Glomerular endothelial cell (primary cell): ENCODE measurements at places on chromosomes 3 and 15.

GRCh38 chr15:101099183-101099582, 152.7 kb downstream of the CHSY1 start:
- DNase-seq, result no peak

DNA sequence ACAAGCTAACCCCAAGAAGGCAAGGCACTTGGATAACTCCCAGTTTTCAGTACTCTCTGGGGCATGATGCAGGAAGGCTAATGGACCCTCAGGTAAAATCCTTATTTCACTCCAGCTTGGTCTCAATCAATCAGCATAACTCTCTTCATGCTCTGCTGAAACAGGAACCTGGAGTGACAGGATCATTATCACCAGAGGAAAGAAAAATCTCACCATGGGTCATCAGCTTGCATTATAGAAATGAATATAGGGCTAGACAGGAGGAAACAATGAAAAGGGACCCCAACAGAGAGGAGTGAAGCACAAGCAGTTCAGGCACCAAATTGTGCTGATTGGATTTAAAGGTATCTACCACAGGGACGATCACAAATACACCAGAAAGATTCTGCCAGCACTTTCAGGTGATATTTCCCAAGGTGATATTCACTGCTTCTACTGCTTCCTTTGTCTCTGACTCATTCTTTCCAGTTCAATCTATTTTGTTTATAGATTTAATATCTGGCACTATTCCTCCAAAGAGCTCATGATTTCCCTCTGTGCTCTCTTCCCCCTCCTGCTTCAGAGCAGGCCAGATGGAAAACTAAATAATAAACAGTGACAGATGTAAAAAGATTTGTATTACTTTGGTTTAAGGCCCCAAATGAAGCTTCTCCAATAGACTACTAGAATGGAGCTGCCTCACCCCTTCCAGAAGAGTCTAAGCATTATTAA, 22.9 kb upstream of the THUMPD3 start:
- no peak for DNase-seq

GRCh38 chr3:122912772-122913538, 114.6 kb downstream of the SEMA5B start:
- no peak for DNase-seq

GRCh38 chr3:129310111-129311011, 31.7 kb downstream of the HMCES start:
- DNase-seq, result no peak

- no peak for DNase-seq
These were observed 277.9 kb upstream of the TLE3 start for GRCh38 chr15:70375586-70375985.

- no peak for DNase-seq
These were observed 18.8 kb downstream of the B4GALT4 start for GRCh38 chr3:119221779-119222320.
